ENCODE measurements at places on chromosomes 2 and 18.

DNA sequence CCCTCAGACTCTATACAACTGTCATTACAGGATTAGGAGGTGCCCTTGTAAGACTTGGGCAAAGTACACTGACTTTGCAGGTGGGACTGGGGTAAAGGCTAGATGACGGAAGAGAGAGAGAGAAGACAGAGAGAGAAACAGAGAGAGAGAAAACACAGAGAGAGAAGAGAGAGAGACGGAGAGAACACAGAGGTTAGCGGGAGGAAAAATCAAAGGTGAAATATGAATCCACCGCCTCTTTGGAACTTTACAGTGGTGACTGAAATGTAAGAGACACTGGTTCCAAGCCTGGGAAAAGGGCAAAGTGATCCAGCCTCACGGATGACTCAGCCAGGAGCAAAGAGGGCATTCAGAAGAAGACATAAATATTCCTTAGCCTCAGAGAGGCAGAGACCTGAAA lies 25.1 kb upstream of the CAB39 start:
- no peak for DNase-seq

GRCh38 chr2:28664120-28664842 lies 87.3 kb upstream of the PPP1CB start:
- DNase-seq = no peak

- DNase-seq = no peak
Measured at GRCh38 chr2:134273256-134273983, 19.5 kb downstream of the MGAT5 start.

GRCh38 chr2:176202491-176202890 lies 14.0 kb downstream of the HOXD1 start:
- DNase-seq = no peak

GRCh38 chr18:3649135-3649632 lies 199.2 kb downstream of the TGIF1 start:
- no peak for DNase-seq

DNA sequence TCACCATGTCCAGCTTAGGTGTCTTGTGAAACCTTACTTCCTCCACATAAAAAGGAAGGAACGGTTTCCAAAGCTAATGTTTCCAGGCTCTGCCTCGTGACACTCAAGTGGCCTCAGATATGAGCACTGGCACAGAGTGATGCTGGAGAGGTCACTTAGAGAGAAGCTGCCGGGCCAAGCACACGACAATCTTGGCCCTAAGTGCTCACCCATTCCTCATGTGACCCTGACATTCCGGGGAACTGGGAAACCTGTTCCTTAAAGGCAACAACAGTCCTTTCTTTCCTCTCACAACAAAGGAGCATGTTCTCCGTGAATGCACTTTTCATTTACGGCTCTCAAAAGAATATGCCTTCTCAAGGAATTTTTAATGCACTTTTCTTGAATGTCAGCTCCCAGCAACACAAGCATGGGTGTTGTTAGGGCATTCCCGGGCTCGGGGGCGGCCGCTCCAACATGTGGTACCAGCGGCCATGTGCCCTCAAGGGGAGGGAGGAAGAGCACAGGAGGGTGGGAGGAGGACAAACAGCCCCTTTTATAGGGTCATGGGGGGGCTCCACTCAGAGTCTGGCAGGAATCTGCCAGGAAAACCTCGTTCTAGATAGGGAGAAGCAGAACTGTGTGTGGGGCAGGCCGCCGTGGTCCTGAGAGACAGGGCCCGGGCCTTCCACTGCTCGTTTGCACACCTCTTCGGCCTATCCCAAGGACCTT lies 118.6 kb downstream of the MBP start:
- DNase-seq = no peak

DNA sequence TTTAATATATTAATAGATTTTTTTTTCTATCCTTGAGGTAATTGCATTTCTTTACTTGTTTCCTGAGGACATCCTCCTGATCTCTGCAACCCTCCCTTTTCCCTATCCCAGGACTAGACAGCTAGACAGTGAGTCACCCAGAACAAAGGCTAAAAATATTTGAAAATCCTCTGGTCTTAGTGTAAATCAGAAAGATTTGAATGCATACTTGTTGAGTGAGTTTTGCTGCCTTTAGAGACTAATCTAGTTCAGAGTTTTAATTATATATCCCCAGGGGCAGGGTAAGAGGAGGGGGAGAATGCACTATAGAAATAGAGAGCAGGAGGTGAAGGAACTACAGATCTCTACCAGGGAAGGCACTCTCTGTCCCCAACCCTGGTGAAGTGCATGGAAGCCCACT lies 202.3 kb upstream of the TCF4 start:
- no peak for DNase-seq

GRCh38 chr18:58224425-58224750 lies 180.4 kb downstream of the NEDD4L start:
- DNase-seq = no peak

DNA sequence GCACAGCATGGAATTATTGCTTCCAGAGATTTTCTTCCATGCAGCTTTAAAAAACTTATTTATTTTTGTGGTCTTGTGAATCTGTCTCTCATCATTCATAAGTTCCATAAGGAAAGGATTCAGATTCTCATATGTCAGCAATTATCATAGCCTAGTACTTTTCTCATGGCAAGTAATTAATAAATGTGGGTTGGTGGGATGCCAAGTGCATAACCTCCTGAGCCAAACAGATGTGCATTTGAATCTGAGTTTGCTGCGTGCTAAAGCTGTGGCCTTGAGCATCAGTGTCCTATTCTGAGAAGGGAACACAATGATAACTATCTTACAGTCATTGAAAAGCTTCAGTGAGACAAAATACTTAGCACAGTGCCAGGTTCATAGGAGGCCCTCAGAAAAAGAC lies 331.9 kb downstream of the PDE11A start:
- no peak for DNase-seq

- DNase-seq = no peak
Measured at GRCh38 chr2:180655393-180655792, 325.0 kb upstream of the UBE2E3 start.

- DNase-seq = no peak
Measured at GRCh38 chr2:201854841-201855240, 48.5 kb downstream of the CDK15 start.

DNA sequence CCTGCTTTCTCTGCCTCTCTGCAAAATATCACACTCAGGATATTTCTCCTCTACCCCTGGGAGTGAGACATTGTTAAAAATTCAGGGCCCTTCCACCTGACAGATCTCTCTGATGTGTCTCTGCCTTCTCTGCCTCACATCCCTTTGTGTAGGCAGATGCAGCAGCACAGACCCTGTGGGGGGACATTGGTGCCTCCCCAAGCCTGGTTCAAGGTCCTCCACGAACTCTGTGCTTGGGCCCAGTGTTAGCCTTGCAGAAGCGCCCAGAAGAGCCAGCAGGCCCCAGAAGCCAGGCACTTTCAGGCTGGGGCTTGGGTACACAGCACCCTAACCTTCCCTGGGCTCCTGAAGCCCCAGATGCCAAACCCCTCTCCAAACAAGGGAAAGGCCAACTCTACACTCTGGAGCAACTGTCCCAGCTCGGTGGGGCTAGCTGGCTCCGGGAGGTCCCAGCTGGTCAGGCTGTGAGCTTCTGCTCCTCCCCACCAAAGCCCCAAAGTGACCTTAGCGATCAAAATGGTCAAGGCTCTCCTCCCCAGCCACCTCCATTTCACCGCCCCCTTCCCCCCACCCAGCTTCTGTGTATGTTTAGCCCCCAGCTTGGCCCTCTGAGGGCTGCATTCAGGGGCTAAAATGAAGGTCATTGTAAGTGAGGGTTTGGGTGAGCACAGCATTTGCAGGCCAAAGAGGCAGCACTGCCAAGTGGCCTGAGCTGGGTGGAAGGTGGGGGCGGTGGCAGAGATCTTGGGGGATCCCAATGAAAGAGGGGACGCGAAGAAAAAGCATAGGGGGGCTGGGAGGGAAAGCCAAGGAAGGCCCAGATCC lies 2.6 kb downstream of the HOXD9 start:
- DNase-seq = no peak

GRCh38 chr2:235647877-235648276 lies 154.0 kb downstream of the AGAP1 start:
- DNase-seq = no peak

- DNase-seq = no peak
Measured at GRCh38 chr2:137837830-137838229, 126.4 kb upstream of the HNMT start.

DNA sequence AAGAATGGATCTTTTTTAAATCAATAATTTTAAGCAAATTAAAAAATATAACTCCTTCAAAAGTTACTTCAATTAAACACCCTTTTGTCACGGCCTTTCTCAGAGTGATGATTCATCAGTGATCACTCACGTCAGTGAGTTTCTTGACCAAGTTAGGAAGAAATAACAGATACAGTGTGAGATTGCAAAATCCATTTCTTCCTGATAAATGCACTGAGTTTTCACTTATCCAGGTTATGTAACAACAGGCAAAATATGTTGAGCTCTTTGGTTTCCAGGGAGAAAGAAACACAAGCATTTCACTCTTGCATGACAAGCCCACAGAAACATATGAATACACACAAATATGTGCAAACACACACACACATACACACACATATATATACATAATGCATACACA lies 195.9 kb upstream of the CYRIA start:
- no peak for DNase-seq

- no peak for DNase-seq
Measured at GRCh38 chr2:225694664-225695063, 295.2 kb downstream of the NYAP2 start.

GRCh38 chr2:47403609-47404193 lies 745 bp downstream of the MSH2 start:
- DNase-seq = no peak

GRCh38 chr2:173358616-173359015 lies 3.9 kb downstream of the CDCA7 start:
- no peak for DNase-seq

GRCh38 chr2:35184471-35184870 lies 1171.1 kb upstream of the CRIM1 start:
- no peak for DNase-seq

DNA sequence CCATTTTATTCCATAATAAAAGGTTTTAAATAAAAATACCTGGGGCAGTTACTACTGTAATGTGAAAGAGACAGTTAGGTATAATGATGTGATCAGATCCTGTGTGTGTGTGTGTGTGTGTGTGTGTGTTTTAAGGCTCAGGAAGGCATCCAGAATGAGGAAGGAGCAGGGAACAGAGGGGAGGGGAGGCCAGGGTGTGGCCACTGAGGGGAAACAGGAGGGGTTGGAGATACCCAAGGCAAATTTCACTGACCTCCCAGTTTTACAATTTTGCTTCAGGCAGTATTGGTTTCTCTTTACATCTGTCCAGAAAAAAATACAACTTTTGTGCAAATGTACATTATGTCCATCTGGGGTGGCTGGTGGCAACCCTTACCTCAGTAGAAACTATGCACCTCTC lies 163.5 kb upstream of the FBXO11 start:
- no peak for DNase-seq

DNA sequence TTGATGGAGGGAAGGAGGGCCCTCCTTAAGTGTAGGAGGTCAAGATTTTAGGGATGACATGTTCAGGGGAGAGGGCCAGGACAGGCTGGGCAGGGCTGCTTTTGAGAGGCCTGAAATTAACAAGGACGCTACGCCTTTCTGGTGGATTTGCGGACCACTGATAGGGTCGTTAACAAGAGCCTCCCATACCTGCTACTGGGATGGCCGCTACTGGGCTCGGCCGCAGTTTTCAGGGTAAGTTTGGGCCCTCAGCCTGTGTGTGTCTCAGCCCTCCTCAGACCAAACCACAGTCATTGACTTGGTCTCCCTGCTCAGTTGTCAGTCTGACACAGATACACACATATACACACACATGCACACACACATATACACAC lies 180.9 kb downstream of the SMAD2 start:
- DNase-seq = no peak

- DNase-seq = no peak
Measured at GRCh38 chr2:57758686-57759085, 287.9 kb upstream of the VRK2 start.

DNA sequence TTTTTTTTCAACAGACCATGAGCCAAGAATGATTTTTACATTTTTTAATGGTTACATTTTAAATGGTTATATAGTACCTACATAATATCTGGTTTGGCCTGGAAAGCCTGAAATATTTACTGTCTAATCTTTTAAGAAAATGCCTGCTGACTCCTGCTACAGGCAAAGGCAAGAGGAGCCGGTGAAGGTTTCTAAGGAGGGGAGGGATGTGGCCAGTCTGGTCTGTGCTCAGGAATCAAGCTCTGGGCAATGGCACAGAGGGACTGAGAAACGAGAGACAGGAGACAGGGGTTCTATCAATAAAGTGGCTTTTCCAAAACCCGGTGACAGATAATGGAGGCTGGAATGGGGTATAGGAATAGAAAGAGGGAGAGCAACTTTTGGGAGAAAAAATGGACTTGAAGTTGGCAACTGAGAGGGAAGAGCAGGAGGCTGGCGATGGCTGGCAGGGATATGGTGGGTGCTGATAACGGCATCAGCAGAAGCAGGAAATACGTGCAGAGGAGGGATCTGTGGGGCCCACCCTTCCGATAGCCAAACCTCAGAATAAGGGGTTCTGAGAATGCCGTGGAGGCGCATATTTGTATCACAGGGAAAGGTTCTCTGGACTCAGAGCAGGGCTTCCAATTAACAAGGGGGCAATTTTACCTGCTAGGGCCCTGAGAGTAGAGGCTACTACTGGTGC lies 64.0 kb upstream of the DNMT3A start:
- no peak for DNase-seq

GRCh38 chr2:58466804-58467203 lies 225.7 kb upstream of the FANCL start:
- no peak for DNase-seq

DNA sequence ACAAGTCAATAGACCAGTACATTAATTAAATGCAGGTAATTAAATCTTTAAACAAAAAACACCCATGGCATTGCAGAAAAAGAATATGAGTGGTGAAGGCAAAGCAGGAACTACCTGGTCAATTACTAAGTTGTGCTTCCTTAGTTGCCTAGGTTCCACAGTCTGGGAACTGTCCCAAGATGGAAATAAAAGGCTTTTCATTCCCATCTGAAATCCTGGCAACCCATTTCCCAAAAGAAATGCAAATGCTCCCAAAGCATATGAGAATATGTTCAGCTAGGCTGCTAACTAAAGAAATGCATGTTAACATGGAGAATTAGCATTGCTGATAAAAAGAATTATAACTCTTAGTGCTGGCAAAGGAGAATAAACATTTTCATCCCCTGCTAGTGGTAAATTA lies 177.8 kb downstream of the TMEM163 start:
- DNase-seq = no peak

GRCh38 chr18:45845410-45845809 lies 19.9 kb downstream of the SIGLEC15 start:
- DNase-seq = no peak

- DNase-seq = no peak
Measured at GRCh38 chr2:148721520-148721931, 77.0 kb downstream of the EPC2 start.

DNA sequence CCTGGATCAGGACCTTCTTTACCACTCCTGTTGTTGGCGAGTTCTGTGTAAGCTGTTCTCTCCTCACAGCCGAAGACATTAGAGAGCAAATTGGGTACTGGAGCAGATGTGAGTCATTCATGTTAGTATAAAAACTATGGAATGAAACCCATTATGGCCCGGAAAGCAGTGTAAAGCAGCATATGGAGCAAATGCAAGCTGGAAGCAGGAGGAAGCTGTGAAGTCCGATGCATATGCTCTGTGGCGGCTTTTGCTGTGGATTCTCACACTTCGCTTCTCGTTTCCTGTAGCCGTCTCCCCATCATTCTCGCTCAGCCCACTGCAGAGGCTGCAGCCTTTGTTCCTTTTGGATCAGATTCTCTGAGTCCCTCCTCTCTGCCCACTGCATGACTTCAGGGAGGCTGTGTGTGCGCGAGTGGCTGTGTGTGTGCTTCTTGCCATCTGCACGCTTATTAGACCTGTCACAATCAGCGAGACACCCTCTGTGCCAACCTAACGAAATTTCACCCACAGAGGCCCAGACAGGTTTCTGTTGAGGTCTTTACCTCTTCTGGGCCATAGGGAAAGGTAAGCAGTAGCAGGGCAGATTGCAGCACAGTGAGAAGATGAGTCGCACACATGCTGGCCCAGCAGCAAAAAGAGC lies 3.3 kb upstream of the GALNT14 start:
- no peak for DNase-seq
